Activated CD4-positive, alpha-beta T cell treated with anti-CD3 and anti-CD28 coated beads for 36 hours (primary cell): ENCODE measurements at places on chromosomes 11 and 22.

DNA sequence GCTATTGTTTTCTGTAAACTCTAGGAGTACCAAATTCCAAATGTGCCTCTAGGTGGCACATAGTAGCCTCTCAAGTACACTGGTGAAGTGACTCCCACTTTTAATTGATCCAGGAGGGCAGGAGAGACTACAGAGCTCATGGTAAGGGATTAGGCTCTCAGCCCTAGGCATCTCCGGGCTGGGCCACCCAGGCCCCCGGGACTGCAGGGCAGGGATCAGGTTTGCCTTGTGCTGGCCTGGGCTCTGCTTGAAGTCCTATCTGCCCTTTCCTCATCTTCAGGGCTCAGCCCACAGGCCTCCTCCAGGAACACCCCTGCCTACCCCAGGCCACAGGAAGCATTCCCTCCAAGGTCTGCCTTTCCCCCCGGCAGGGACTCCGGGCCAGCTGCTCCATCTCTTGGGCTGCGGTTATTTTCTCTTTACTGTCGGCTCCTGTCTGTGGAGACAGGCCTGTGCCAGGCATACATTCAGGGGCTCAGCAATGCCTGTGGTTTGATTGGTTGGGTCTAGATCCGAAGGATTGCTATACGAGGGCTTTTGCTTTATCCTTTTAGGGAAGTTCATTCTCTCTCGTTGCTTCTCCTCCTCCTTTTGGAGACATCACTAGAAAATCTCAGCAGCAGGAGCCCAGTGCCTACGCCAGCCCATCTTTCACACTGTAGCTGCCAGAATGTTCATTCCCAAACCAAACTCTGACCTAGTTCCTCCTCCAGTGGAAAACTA is 32.8 kb downstream of the PARVA start:
- no peak for DNase-seq

DNA sequence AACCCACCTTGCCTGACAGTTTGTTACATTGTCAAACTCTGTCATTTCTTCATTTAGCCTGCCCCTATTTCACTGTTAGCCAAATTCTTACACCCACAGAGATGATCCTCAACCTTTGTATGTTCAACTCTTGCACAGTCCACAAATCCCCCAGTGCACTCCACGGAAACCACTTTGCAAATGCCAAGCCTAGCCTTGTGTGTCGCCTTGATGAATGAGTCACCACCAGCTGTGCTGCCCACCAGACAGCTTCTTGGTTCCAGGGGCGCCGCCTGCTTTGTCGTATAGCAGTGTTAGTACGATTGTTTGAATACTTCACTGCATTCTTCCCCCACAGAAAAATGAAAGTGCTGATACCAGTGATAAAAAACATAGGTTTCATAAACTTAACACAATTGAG is 686.3 kb downstream of the NTM start:
- DNase-seq = no peak

DNA sequence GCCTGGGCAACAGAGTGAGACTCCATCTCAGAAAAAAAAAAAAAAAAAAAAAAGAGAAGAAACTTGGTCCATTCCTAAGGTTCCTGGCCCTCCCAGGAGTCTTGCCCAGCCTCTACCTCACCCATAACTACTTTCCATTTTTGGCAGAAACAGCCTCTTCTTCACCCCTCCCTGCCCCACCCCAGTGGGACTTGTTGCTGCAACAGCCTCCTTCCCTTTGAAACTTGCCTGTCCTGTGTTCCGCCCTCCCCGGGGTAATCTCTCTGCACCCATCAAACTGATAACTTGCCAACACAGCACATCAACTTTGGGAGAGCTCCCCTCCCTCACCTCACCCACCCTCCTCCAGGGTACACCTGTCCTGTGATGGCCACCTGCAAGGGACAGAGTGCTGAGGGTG is 10.0 kb upstream of the FAM83F start:
- DNase-seq = no peak

GRCh38 chr11:12460466-12460865 is 83.1 kb downstream of the PARVA start:
- no peak for DNase-seq

DNA sequence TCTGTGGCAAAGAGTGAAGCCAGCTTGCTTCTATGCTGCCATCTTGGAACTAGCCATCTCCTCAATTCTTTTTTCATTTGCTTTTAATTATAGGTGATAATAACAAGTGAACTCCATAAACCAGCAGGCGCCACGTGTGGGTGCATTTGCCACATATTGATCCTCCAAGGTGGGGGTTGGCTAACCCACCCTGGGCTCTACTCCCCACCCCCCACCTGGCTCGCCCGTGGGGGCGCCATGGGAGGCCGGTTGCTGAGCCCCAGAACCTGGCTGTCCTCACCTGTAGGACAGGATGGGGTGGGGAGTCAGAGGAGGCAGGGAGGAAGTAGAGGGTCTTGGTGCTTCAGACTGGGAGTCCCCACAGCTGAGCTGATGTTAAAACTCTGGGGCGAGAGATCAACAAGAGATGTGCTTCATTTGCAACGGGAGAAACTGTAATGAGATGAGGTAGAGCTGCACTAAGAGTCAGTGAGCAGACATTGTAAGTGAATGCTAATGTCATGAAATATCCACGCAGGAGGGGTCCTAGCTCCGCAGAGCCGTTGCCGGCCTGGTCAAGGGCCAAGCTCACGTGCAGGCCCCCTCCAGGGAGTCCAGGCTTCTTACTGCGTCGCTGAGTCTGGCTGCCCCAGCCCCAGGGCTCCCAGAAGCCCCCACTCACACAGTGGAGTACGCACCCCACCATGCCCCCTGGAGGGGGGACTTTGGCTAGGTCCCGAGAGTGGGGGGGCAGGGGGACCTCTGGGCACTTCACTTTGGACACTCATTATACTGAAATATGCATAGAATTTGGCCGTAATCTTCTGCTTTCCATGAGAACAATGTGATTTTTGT is 59.4 kb downstream of the BRD1 start:
- no peak for DNase-seq

DNA sequence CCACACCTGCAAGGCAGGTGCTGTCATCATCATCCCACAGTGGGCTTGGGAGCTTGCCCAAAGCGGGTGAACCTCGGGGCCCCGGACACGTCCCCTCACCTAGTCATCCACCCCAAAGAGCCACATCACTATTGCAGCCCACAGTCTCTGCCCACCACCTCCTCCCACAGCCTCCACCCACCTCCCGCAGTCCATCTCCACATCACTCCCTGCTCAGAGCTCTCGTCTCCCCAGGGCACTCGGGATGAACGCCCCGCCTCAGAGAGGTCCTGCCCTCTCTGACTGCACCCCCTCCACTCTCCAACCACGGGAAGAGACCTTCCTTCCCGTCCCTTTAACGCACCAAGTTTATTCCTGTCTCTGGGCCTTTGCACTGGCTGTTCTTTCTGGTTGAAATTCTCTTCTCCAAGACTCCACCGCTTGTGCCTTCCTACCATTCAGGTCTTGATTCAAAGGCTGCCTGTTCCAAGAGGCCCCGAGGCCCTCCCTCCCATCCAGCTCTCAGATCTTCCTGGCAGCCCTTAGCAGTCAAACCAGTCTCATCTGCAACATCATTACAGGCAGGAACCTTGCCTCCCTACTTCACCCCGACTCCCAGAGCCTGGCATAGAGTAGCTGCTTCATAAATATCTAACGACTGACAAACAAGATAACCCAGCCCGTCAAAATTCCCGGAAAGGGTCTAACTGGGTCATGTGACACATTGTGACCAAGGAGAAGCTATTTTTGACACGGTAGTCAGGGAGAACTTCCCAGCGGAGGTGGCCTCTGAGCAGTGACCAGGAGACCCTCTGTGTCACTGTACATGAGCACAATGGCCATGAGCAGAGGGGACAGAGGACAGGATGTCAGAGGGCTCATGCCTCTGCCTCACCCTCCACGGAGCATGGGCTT is 11.1 kb downstream of the KCNJ4 start:
- DNase-seq = no peak

- no peak for DNase-seq
Measured at GRCh38 chr11:1504138-1504537, 17.6 kb upstream of the MOB2 start.

DNA sequence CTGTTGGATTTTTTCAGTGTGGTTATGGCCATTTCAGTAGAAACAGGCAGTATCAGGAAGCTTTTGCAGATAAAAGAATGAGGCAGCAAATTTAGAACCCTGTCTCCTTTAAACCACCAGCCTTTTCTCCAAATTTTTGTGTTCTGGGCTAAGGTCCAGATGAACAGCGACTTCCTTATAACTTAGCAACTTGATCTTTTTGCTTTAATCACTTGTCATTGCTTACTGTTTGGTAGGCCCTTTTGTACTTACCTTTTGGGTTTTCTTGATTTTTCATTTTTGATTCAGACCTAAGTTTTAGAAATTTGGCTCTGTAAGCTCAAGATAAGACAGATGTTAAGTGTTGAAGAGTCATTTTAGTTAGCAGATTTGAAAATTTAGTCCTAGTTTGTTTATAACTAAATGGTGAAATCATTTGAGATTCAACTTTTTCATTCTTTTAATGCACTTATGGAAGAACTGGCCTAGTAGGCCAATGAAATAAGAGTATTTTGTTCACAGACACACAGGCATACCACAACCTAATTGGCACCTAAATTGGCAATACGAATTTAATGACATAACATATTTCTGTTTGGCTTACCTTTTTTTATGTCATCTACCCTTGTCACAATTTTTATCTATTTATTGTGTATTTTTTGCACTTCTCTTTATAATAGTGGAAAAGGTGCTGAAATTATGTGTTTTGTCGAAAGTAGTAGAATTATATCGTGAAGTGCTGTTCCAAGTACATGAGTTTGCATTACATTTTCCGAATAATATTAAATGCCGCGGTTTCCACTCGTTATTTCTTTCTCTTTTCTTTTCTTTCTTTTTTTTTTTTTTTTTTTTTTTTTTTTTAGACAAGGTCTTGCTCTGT is 2.1 kb downstream of the RTN3 start:
- no peak for DNase-seq

DNA sequence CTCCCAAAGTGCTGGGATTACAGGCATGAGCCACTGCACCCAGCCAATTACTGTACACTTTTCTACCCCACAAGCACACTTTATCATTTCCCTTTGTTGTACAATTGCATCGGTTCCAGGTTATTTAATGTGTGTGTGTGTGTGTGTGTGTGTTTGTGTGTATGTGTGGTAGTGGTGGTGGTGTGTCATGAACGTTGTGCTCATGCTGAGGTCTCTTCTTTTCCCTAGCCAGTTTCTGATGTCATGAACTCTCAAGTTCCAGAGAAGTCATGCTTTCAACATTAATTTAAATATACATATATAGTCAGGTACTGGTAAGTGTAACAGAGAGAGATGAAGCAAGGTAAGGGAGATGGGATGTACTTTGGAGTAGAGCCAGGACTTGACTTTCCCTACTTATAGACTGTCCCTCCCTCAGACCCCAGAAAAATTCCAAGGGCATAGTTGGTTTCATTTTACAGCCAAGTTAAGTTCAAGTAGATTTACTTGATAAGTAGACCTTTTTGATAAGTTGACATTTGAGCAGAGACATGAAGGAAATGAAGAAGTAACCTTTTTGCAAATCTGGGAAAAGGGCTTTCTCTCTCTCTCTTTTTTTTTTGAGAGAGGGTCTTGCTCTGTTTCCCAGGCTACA is 42.7 kb downstream of the WEE1 start:
- DNase-seq = no peak

GRCh38 chr11:120723751-120724150 is 212.2 kb downstream of the GRIK4 start:
- DNase-seq = no peak

- peak; percentile 93 for DNase-seq
Measured at GRCh38 chr11:66868726-66869566, 12.1 kb downstream of the LRFN4 start.

DNA sequence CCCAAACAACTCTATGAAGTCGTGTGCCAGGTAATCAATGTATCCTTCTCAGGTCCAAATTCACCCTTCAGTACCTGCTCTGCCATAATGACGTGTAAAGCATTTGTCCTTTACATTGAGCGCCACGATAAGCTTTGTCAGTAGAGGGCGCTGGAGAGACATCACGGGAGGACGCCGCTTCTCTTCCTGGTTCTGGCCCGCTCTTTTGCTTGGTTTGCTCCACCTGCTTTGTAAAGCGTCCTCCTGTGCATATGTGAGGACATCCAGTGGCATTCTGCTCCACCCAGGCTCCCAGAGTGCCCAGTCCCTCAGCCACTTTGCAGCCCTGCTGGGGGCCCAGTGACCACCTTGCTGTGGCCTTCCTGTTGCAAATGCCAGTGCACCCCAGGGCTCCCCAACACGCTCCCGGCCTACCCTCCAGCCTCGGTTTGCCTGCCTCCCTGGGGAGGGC is 61.1 kb downstream of the WT1 start:
- peak; percentile 76 for DNase-seq
